ENCODE measurements at places on chromosomes 11 and 22.

GRCh38 chr11:112744041-112744440 is 217.2 kb upstream of the NCAM1 start:
- DNase-seq: no peak

DNA sequence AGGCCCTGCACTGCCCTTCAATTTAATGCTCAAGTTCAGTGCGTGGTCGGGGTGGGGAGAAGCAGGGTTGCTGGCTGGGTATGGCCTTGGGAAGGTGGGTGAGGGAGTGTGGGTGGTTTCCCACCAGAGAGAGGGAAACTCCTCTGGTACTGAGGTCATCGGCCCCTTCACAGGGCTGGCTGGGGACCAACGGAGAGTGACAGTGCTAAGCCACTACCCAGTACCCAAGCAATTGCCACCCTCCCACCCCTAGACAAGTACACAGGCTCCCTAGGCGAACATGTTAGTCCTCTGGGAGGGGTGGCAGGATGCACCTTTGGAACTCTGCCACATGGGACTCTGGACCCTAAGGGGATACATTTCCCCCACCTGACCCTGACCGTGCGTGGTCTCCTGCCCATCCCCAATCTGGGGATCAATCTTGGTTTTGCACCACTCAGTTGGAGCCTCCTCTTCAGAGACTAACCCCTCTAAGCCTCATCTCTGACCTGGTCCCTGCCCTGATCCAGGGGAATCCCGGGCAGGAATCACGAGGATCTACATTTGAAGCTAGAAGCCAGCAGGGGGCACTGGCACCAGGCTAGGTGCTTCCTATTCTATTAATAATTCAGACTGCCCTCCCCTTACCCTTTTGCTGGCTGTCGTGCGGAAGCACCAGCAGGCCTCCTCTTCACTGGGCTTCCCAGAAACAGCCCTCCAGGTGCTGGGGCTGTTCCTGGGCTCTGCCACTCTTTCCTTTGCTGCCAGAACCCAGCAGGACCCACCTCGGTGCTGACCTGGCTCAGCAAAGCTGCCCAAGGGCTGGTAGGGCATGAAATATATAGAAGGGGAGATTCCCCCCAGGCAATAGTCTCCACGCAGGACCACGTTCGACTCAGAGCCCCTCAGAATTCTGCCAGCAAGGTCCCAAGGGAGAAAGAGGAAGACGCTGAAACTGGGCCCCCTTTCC is 377.7 kb downstream of the TENM4 start:
- DNase-seq: peak; percentile 40

- DNase-seq: no peak
Observed at GRCh38 chr11:123265951-123266350, 70.9 kb upstream of the CLMP start.

DNA sequence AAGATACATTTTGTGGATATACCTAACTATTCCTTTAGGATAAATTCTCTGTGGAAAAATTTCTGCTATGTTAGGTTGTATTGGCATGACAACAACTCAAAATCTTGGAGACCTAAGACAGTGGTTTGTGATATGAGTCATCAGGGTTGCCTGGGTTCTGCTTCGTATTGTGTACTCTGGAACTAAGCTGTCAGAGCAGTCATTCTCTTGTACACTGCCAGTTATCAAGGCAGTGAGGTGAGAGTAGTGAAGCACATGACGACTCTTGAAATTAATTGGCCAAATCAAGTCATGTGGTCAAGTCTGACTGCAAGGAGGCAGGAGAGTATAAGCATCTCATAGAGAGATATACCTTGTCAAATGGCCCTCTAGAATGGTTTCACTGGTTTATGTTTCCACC is 104.4 kb downstream of the FANCF start:
- DNase-seq: peak; percentile 93

- DNase-seq: peak; percentile 55
Observed at GRCh38 chr11:93936460-93936859, 84.7 kb upstream of the HEPHL1 start.

- peak; percentile 95 for DNase-seq
Observed at GRCh38 chr11:77047007-77047927, 13.1 kb downstream of the B3GNT6 start.

DNA sequence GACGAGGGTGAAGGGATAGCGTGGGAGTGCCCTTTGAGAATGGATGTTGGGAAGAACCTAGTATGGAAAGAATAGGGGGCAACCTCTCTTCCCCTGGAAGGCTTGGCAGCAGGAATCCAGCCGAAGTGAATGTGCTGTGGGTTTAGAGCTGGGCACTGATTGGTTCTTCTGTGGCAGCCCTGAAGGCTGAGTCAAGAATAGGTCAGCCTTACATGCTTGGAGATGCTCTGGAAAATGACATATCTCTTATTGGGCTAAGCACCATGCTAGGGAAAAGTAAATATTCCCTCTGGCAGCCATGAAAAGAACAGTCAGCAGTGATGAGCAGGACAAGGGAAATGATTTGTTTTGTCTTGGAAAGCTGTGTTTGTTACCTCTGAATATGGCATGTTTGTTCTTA is 149.5 kb downstream of the COMMD9 start:
- no peak for DNase-seq

DNA sequence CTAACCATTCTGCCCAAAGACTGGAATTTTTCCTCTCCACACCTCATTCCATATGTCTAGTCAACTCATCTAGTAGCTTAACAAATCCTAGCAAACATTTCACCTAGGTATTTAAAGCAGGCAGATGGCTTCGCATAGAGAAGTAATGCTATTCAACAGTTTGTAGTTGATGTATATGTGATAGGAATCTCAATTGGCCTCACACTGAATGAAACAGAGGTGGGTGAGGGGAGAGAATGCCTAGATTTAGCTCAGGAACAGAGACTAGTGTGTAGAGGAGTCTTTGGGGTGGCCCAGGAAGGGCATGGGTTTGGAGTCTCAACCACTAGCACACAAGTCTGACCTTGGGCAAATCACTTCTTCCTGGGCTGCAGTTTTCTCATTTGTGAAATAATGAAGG is 196.2 kb downstream of the MYO18B start:
- DNase-seq: no peak

- no peak for DNase-seq
Observed at GRCh38 chr11:134662629-134663360, 250.8 kb upstream of the B3GAT1 start.

DNA sequence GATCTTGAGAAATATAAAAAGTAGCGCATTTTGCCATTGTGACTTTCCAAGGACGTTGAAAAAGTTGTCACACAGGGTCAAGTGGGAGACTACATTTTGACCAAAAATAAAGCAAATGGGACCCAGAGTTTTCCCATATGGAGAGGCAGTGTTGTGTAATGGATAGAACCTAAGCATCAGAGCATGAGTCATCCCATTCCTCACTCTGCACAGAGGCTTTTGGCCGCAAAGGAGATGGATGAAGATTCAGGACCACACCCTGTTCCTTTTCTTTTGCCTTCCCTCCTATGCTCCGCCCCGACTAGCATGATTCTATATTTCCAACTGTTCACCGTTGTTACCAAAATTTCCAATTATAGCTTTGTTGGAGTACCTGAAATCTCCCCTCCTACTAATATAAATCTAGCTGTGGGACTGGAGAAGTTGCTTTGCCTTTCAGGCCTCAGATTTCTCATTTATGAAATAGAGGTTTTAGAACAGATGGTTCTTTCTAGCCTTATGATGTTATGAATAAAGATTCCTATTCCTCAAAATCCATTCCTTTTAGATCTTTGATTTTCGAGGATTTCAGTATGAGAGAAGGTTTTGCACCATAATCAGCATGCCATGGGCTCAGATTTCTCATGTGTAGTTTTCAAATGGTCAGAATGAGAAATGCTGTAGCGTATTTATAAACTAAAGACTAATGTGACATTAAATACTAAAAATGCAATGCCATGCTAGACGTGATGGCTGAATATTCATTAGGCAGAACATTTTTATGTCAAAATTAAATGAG is 921.9 kb upstream of the TENM4 start:
- DNase-seq: no peak

- DNase-seq: no peak
Observed at GRCh38 chr11:102676084-102676483, 29.5 kb downstream of the MMP27 start.

DNA sequence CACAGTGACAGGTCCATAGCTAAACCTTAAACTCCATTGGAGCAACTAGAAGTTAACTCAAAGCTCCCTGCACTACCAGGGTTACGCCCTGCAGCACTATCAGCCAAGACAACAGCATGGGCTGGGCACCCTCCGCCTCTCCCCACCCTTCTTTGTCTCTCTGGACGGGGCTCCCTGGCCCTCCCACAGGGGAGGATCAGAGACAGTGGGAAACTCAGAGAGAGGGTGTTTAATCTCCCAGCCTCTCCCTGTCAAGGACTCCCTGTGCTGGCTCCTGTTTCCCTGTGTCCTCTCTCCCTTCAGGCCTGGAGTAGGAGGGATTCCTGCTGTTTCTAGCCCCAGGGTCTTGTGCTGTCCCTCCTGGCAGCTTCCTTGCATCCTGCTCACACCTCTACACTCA is 56.9 kb upstream of the CSNK2A3 start:
- no peak for DNase-seq

- DNase-seq: peak; percentile 28
Observed at GRCh38 chr11:10450462-10451425, 4.3 kb upstream of the AMPD3 start.

- DNase-seq: no peak
Observed at GRCh38 chr11:6646918-6647679, 8.5 kb downstream of the DCHS1 start.

DNA sequence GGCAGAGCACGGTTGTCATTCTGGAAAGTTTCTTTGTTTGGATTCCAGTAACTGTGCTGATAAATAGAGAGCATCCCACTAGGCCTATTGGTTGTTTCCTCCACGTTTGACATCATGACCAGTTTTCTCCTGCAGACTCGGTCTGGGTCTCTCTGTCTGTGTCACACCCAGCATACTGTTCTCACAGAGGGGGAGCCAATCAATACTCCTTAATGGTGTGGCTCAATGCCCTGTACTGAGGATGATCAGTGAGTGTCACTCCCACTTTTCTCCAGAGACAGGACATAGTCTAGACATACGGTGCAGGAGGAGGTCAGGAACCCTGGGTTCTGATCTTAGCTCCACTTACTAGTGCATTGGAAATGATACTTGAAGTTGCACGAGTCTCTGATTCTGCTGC is 88.2 kb upstream of the BLID start:
- no peak for DNase-seq

DNA sequence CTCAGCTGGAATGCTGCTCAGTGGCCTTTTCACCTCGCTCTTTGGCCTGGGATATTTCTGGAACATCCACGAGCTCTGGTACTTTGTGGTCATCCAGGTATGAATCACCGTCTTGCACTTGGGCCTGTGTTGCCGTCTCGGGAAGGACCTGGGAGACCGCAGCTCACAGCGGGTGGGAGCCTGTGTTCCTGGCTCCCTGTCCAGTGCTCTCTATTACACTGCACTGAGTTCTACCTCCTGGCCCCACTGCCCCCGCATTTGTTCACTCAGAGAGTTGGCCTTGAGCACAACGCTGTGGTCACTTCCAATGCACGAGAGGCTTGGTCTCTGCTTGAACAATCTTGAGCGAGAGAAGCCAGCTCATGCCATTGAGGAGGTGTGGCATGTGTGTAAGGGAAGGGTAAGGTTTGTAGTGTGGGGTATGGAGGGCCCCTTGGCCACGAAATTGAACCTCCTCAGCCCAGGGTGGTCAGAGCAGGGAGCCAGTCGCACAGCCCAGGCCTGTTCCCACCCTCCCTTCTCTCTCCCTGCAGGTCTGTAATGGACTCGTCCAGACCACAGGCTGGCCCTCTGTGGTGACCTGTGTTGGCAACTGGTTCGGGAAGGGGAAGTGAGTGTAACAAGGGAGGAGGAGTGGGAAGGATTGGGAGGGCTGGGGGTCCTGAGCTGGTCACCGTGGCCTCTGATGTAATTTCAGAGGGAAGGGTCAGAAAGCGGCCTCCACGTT is 16.2 kb downstream of the SLC37A2 start:
- DNase-seq: no peak

GRCh38 chr22:29030618-29031226 is 30.9 kb downstream of the C22orf31 start:
- DNase-seq: peak; percentile 86

- DNase-seq: no peak
Observed at GRCh38 chr22:26786398-26786797, 129.0 kb downstream of the MIAT start.

DNA sequence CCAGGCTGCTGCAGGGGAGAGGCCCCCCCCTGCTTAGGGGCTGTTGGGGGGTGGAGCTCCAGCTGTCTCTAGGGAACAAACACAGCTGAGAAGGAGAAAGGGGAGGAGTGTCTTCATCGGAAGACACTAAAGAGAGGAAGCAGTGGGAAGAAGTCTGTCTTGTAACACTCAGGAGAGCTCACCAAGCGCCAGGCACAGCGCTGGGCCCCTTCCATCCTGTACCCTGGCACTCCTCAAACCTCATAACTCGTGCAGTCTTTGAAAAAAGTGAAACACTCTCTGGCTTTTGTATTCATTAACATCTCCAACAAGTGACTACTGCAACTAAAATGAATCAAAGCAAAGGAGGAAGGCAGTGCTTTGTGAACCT is 67.4 kb upstream of the PRDM11 start:
- no peak for DNase-seq

GRCh38 chr22:19666673-19667593 is 47.4 kb upstream of the SEPTIN5 start:
- DNase-seq: no peak

Data from renal cortical epithelial cell (primary cell).